ENCODE measurements at places on chromosomes 3 and 15.

GRCh38 chr3:108662142-108662738 lies 72.7 kb downstream of the DZIP3 start:
- DNase-seq = peak; percentile 68

DNA sequence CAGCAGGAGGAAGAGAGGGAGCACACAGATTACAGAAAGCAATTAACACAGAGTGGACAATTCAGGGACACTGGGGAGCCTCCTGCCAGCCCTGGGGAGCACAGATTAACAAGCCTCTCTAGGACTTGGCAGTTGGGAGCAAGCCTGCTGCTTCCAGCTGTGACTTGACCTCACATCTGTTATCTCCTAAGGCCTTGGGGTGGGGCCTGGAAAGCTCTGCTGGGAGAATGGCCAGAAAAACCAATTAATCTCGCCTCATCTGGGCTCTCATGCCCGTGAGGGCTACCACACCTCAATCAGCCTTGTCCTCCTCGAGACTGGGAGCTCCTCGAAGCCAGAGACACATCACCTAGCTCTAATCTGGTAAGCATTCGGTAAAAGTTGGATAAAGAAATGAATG lies 39.1 kb downstream of the SEMA5B start:
- DNase-seq = no peak

- no peak for DNase-seq
Observed at GRCh38 chr15:88147760-88148159, 108.8 kb downstream of the NTRK3 start.

DNA sequence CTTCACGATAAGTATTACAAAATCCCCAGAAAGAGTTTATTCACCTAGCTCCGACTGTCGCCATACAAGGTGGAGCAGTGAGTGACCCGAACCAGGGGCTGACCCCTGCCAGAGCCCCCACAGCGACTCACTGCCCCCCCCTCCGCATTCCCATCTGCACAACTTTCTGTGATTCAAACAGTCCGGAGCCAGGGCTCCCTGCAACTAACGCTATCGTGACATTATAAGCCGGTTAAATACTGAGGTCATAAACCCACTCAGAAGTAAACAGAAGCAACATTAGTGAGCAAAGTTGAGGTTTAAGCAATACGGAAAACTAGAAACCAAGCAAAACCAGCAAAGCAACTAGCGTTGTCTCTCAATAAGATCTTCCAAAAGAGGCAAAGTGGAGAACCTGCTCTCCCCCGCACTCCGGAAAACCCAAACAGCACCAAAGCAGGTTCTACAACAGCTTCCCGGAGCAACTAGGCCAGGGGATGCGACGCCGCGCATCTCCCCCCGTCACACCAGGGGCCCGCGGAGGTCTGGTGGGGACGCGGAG lies 642 bp downstream of the SCAP start:
- peak; percentile 82 for DNase-seq

DNA sequence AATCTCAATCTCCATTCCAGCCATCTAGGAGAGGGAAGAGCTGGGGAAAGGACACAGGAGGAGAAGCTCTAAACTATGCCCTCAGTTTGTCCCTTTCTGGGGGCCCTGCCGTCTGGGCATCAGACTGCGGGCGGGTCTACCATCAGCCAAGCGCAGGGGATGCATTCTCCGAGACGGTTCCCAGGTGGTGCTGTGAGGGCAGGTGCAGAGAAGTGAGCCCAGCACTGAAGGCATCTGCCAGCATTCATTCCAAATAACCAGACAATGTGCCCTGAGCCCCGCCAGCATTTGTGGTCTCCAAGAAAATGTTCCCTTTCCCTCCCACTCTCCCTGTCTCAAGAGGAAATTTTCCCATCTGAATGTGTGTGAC lies 265.7 kb downstream of the XXYLT1 start:
- no peak for DNase-seq

DNA sequence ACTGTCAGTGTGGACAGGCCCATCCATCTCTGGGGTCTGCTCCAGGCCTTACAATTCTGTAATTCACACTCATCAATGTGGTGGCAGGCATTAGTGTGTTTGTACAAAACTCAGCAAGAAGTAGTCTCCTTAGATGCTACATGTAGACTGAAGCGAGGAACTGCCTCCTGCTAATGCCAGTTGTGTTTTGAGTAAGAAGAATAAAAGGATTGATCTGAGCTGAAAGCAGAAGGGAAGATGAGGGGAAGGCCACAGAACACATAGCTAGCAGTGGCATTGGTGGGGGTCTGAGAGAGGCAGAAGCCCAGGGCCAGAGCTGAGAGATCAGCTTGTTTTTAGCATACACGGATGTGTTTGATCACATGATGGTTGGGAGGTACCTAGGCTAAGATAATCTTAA lies 144.1 kb downstream of the TIGIT start:
- DNase-seq = no peak

DNA sequence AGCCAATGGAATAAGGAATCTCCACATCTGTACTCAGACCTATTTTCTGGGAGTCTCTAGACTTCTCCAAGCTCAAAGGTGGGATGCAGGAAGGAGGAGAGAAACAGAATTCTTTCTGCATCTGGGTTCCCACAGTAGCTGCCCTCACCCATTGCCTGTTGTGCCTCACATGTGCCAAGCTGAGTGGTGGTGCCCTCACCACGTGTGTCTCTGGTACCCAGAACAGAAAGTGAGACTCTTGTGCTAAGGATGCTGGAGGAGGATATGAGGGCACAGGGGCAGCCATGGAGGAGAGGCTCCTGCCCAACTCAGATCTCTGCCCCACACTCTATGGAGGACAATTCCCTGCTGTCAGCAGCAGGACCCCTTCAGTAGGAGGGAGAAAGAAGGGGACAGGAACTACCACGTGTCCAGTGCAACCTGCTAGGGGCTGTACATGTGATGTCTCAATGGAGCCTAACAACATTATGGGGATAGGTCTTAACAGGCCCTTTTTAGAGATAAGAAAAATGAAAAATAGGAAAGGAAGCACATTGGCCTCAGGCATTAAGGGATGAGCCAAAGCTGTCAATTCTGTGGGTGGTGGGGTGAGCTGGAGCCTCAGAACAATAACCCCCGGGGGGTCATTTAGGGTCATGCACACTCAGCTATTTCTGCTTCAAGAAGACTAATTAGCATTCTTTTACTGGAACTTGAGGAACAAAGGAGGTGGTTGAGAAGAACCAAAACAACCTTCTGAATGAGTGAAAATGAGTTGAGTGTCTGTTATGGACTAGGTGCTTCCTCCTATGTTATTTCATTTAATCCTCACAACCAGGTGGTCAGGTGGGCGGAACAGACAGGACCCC lies 16.3 kb upstream of the NOX5 start:
- DNase-seq = no peak

GRCh38 chr3:171177056-171177455 lies 150.5 kb upstream of the SLC2A2 start:
- no peak for DNase-seq

GRCh38 chr3:112973325-112974177 lies 1.4 kb downstream of the CD200R1 start:
- no peak for DNase-seq

DNA sequence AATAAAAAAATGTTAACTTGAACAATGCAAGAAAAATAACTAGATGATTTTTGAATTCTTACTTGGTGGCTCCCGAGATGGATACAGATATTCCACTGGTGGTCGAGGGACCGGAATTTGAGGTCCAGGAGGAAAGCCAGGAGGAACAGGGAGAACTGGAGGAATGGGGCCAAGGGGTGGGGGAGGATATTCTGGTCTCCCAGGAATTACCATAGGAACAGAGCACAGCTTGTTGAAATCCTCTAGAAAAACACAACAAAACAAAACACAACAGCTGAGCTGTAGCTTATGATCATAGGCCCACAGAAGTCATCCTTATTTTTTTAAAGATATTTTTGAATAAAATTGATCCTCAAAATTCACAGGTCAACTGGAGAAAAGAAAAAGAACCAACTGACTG lies 129.4 kb downstream of the FBN1 start:
- no peak for DNase-seq

Measured in mesenchymal stem cell (in vitro differentiated cells and primary cell).